Activated naive CD4-positive, alpha-beta T cell treated with Interleukin-2 at 50 U/mL for 16 hours (primary cell): ENCODE measurements at places on chromosomes 3 and 15.

DNA sequence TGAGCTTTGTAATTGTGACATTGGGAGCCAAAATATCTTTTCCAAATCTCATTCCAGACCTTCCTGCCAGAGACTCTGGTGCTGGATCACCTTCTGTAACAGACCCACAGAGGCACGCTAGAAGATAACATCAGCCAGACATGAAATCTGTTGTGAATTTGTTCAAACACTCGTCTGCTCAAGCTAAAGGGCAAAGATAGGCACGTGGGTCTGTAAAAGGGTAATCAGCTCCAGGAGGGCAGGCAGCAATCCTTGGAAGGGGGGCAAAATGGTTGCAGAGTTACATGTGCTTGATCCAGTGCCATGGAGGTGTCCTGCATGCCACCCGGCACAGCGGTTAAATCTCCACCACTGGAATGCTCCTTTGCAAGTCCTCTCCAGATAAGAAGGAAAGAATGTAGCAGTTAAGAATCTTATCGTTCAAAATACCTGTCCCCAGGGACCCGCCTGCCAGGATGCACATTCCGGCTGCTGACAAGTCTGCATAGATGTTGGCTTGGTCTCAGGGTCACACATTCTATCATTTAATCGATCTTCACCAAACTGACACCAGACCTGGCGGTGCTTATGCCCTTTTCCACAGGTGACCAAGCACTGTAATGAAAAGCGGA is 74.8 kb downstream of the ADAMTS9 start:
- no peak for DNase-seq

- no peak for DNase-seq
Observed at GRCh38 chr3:190807719-190808375, 54.6 kb downstream of the GMNC start.

GRCh38 chr15:34802803-34803750 is 7.7 kb upstream of the ACTC1 start:
- DNase-seq: no peak

DNA sequence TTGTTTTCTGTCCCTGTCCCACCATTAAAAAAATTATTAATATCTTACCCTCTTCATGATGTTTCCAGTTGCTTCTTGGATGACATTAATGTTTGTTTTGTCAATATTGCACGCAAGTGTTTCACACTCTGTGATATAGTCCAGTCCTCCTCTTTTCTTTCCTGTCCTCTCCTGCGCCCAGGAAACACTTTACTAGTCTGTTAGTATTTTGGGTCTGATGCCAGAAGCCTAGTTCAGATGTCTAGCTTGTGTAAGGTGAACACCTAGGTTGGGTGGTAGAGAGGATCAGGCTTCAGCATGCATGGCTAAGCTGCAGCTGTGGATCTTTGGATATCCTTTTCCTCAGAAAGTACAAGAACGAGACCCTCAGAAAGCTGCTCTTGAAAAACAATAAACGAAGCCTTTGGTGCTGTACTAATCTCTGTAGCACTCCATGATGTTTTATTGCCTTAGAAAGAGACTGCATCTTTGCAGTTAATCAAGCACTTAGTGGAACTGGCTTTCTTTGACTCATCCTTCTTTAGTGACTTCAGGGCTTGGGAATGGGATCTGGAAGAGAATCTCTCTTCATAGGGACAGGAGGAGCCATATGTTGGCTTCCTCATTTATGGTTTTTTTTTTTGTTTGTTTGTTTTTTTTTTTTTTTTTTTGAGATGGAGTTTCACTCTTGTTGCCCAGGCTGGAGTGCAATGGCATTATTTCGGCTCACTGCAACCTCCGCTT is 253.4 kb downstream of the LPP start:
- no peak for DNase-seq

GRCh38 chr15:78142332-78142731 is 6.8 kb upstream of the IDH3A start:
- DNase-seq: no peak

GRCh38 chr3:43260412-43260811 is 25.9 kb upstream of the SNRK start:
- no peak for DNase-seq

DNA sequence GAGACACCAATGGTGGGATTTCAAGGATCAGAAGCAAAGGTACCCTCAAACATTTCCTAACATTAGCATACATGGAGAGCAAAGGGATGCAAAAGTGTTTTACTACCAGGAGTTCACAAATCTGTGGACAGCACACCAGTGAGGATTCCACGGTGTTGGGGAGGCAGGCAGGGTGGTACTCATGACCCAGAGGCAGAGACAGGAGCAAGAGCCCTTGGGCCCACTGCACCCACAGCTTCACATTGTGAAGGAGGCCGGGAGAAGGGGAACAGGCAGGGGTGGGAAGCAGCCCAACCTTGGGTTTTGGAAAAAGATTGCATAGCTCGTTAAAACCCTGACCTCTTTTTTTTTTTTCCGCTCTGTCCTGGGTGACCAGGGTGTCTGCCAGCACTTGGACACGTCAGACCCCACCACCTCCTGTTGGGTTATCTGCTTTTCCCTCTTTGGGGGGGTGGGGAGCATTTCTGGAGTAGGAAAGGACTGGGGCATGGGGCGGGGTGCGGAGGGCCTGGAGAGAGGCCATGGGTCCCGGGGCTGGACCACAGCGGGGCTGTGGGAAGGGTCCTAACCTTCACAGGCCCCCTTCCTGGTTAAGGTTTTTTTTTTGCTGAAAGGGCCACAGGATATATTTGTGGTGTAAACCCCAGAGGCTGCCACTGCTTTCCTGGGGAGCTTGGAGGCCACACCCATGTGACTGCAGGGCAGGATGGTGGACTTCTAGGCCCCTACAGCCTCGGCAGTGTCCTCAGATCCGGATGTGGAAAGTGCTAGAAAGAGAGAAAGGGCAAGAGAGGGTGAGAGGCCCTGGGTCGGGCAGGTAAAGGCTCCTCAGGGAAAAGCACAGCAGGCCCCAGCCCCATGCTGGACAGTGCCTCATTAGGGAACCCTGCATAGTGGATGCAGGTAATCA is 12.5 kb downstream of the SH2D7 start:
- no peak for DNase-seq

DNA sequence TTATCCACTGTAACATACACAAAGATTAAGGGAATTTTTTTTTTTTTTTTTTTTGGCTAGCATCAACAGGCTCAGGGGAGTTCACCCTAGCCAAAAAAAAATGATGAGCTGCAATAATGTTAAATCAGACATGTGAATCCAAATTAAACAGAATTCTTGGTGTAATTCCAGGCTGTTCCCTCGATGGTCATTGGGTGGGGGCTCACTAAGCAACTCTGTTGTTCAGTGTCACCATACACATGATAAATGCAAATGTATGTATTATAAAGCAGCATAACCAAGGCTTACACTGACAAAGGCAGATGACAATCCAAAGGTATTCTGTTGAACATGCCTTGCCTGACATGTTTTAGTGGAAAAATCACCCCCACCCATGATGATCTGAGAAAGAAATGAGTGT is 29.0 kb downstream of the IL1RAP start:
- no peak for DNase-seq

GRCh38 chr15:51267703-51268083 is 70.7 kb downstream of the CYP19A1 start:
- DNase-seq: no peak

- no peak for DNase-seq
Observed at GRCh38 chr3:170049146-170050000, 11.6 kb downstream of the GPR160 start.

- DNase-seq: no peak
Observed at GRCh38 chr3:169992781-169993180, 26.2 kb downstream of the SEC62 start.

GRCh38 chr3:36175916-36176461 is 204.3 kb upstream of the STAC start:
- no peak for DNase-seq

DNA sequence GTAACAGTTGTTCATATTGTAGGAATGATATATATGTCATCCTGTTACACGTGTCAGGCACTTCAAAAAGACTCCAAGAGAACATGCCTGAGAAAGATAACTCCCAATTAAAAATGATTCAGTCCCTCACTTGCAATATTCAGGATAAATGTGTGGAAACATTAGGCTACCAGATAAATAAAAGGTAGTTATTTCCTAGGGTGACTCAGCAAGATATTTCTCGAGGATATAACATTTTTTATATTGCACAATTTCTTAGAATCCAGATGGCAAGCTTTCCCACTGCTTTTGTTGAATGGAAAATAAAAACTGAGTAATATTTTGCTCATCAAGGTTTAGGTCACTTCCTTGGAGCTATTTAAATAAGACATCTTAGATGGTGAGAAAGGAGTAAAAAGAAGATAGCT is 181.4 kb downstream of the GAP43 start:
- DNase-seq: no peak

DNA sequence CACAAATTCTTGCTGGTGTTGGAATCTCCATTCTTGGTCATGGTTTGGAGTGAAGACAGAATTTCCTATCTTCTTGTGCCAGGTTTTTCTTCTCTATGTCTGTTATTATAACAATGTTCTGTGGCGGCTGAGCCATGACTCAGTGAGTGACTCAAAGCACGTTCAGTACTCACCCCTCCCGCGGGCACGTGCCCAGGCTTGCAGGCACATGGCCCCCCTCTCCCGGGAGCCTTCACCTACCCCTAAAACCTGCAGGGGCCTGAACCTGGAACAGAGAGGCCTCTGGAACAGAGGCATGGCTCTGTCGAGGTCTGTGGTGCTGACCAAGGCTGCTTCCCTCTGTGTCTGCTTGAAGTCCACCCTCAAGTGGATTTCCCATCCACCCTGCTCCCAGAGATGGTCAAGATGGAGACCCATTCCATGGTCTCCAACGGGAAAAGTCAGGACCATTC is 27.6 kb downstream of the PLXNB1 start:
- DNase-seq: no peak

- peak; percentile 32 for DNase-seq
Observed at GRCh38 chr3:42080453-42080872, 10.7 kb upstream of the TRAK1 start.

DNA sequence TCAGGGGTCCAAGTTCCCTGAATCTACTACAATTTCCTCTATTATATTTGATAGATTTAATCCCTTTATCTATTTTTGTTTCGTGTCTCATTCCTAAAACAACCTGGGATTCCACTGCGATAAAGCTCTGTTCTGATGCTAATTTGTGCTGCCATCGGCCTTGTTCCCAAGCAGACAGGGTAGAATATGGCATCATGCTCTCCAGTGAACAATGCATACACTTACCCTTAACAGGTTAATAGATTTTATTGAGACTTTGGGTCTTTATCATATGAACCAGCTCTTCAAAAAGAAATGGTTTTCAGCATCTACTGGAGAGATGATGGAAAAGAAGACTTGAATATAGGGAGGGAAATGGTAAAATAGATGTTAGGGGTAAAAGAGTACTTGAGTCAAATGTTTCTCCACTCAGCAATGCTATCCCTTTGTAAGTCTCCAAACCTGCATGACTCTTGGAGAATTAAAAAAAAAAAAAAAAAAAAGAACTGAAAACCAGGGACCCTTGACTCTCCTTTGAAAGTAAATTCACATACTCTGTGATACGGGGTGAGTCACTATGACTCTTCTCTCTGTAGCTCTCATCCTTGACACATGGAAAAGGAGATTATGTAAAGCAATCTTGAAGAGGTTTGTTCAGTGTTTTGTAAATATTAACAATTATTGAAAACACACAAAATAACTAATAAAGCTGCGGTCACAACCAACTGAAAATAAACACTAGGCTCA is 268.8 kb downstream of the ZBTB20 start:
- no peak for DNase-seq

GRCh38 chr3:111750278-111750884 is 108.7 kb upstream of the PHLDB2 start:
- DNase-seq: no peak

DNA sequence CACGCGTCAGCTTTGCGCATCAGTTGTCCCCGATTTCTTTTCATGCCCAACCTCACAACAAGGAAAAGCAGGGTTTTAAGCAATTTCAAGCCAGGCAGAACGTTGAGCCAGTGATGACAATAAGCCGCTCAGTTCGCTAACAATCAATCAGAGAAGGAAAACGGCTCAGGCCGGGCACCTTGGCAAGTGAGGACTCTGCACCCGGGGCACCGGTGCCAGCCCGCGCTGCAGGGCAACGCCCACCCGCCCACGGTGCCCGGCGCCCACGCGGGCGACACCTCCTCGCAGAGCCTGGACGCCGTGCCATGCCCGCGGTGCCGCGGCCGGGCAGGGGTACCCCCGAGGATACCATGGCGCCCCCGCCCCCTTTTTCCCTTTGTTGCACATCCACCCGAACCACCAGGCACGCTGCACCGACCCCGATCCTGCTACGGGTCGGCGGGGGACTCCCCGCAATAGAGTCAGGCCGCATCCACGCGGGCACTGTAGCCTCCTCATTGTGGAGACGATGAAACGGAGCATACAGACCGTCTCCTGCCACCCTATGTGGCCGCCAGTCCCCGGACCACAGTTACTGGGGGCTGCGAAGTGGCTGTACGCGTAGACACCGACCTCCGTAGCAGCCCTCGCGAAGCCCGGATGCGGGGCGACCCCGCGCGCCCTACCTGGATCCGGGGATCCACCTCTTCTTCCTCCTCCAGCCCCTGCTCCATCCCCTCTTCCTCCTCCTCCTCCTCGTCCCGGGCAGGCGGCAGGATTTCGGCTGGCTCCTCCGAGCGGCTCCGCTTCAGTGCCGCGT is 581 bp downstream of the SH3BP5 start:
- DNase-seq: peak; percentile 62

- DNase-seq: no peak
Observed at GRCh38 chr3:41350441-41350840, 151.1 kb downstream of the CTNNB1 start.

- no peak for DNase-seq
Observed at GRCh38 chr3:77746892-77747291, 707.0 kb downstream of the ROBO2 start.

GRCh38 chr3:185936273-185936629 is 1.6 kb downstream of the TRA2B start:
- no peak for DNase-seq

DNA sequence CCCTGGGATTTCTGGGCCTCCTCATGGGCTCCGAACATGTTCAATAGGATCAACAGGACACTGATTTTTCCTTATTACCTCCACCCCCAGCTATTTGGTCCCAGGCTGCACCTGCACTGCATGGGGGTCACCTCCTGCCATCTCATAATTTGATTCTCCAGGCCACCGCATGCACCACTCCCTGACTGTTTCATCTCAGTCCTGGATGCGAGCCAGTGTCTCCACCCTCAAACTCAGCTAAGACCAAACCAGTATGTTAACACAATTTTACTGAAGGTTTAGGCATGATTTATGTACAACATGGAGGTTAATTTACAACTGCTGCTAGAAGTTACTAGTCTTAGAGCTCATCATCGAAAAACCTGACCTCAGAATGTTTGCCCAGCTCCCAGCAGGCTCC is 249.5 kb downstream of the UACA start:
- no peak for DNase-seq

DNA sequence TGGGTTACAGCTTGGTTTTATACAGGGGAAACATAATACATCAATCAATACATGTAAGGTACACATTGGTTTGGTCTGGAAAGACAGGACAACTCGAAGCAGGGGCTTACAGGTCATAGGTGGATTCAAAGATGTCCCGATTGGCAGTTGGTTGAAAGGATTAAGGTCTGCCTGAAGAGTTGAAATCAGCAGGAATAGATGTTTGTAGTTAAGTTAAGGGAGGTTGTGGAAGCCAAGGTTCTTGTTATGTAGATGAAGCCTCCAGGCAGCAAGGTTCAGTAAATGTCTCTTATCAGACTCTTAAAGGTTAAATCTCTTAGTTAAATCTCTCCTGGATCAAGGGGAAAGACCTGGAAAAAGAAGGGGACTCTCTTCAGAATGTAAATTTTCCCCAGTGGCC is 58.4 kb upstream of the MINAR1 start:
- no peak for DNase-seq

- no peak for DNase-seq
Observed at GRCh38 chr3:159766563-159767185, 222.0 kb upstream of the IL12A start.
